Stimulated activated CD8-positive, alpha-beta memory T cell treated with anti-CD3 and anti-CD28 coated beads, Interleukin-15, amount 100 ng/mL, for 24 hours (primary cell): ENCODE measurements at places on chromosomes 7 and 10.
A peak's percentile ranks its signal among the peaks of the same experiment; 100 is the strongest.

GRCh38 chr10:117896517-117896916, 150.2 kb downstream of the RAB11FIP2 start:
- DNase-seq: no peak

- DNase-seq: no peak
These were observed 172.6 kb upstream of the VIPR2 start for GRCh38 chr7:159317294-159317693.

DNA sequence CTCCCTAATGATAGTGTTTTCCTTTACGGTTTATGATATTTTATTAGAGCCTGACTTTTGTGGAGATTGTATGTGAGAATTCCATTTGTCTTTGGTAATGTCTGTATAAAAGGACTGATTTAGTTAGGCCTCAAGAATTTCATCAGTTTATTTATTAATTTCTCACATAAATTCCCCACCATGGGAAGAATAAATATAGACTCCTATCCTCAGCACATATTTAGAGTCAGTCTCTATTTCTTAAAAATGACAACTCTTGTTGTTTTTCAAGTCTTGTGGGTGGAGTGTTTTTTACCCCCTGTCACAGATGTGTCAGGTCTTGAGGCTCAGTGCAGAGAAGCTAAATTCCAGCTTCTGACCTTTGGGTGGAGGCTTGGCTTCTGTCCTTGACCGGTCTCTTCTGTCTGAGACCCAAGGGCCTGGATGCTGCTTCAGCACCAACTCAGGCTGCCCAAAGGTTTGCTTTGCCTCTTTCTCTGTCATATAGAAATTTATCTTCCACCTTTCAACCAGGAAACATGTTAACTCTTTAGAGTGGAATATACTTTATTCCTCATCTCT, 117.3 kb upstream of the INHBA start:
- no peak for DNase-seq

DNA sequence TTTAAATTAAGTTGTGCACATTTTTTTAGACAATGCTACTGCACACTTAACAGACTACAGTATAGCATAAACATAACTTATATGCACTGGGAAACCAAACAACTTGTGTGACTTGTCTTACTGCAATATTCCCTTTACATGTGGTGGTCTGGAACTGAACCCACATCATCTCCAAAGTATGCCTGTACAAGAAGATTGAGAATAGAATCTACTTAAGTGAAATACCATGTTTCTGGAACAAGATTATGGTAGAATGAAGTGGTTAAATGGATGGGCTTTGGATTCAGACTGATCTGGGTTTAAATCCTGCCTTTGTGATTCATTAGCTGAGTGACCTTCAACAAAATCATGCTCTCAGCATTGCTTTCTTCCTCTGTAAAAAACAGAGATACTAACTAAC, 30.7 kb downstream of the CUL2 start:
- DNase-seq: no peak

- DNase-seq: no peak
These were observed 32.1 kb upstream of the PSMG3 start for GRCh38 chr7:1601956-1602355.

DNA sequence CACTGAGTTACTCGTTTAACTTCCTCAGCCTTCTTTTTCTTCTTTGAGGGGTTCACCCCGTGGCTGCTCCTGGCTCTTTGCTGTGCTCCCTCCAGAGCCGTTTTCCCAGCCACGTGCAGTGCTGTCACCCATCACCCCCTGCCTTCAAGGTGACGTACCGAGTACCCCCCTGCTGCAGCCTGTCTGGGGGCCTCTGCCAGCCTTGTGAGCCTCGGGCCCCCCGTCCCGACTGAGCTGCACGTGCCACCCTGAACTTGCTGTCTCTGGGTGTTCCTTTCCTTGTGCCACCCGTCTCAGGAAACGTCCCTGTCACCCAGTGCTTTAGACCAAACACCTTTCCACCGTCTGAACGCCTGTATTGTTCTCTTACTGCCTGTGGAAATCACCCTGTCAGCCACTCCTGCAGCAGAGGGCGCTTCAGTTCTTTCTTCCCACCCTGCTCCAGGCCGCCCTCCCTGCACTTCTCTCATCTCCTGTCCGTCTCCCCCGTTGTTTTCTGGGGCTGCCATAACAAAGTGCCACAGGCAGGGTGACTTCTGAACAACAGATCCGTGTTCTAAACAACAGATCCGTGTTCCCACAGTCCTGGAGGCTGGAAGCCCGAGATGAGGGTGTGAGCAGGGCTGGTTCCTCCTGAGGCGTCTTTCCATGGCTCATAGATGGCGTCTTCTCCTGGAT, 44.6 kb downstream of the WDR37 start:
- DNase-seq: no peak

DNA sequence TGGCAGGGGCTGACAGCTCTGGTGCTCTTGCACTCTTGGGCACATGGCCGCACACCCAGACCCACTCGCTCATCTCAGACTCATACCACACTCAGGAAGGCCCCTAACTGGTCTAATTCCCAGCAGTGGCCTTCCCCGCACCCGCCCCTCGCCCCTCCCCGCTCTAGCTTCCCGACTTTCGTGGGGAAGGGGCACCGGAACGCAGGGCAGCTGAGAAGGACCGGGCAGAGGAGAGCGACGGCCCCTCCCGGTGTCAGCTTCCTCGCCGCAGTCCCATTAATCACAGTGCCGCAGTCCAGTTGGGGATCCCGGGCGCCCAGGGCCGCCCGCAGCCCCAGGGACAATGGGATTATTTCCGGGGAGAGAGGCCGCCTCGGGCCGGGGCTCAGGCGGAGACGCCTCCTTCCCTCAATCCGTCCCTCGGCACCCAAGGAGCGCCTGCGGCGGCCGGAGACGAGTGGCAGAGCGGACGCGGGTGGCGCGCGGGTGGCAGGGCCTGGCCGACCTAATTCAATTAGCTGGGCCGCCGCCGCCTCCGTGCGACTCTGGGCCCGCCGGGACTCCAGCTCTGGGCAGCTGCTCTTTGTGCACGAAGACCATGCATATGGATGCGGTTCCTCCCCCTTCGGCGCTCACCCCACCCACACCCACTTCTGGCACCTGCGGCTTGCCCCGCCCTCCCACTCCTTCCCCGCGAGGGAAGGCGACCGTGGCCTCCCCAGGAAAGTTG, 7.8 kb upstream of the TLX1 start:
- no peak for DNase-seq

GRCh38 chr7:23531050-23531793, 559 bp downstream of the TRA2A start:
- peak; percentile 26 for DNase-seq

- DNase-seq: no peak
These were observed 154.6 kb upstream of the TARP start for GRCh38 chr7:38428041-38428440.

GRCh38 chr10:92662848-92663247, 26.9 kb upstream of the HHEX start:
- no peak for DNase-seq

DNA sequence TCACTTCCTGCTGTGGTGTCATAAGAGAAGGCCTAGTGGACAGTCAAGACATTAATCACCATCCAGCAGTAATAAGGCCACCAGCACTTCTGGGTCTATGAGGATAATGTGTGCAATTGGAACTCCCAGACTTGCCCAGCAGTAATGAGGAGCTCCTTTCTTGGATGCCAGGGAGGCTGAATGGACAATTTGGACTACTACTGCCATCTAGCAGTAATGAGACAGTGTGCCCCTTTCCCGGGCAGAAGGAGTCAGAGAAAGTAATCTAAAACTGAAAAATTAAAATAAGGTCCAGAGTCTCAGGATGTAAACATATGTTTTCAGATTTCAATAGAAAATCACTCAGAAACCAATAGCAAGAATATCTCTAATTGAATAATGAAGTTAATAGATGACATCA, 400.4 kb downstream of the CDC14C start:
- DNase-seq: no peak

DNA sequence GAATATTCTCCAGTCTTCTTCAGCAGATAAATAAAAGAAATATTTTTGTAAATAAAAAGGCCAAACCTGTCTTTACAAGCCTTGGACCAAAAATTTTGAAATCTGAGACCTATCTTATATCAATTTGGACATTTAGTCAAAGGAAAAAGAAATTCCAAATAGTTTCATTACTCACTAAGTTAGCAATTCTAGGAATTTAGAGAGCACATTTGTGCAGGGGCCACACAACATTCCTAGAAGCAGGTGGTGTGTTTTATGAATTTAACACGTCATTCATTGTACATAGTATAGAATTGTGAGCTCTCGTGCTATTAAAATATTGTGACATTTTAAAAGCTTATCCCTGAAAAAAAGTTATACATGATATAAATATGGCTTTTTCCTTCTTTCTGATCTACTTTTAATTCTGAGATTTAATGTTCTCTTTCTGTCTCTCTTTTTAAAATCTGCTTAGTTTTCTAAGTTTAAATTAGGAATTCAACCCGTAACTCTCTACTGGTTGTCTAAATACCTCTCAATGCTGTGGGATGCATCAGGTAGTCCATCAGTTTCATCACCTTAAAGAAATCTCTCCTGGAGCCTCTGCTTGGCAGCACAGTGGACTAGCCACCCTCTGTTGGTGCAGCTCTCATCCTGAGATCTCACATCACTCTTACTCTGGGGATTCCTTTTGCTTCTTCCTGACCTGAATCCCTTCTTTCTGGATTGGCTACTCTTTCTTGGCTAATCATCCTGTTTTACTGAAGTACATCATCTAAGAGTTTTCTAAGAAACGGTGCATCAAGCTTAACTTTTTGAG, 124.5 kb downstream of the SEMA3E start:
- no peak for DNase-seq

DNA sequence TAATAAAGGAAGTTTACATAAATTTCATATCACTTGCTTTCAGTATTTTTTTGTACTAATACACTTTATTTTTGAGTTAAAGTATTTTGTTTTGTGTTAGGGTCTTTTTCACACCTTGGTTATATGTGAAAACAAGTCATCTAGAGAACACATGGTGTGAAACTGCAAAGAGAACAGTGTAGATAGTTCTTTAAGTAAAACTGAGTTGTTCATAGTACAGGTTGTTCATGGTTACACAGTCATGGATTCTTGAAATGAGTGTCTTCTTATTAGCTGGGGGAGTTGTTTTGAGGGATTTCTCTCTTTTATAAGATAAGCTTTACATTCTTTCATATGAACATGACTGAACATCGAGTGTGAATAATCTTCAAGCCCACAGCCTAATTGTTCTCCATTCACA, 244.2 kb downstream of the THSD7A start:
- no peak for DNase-seq

GRCh38 chr7:55309040-55309991, 55.8 kb upstream of the LANCL2 start:
- DNase-seq: peak; percentile 25

- no peak for DNase-seq
These were observed 263.5 kb downstream of the ZEB1 start for GRCh38 chr10:31582365-31583052.

- no peak for DNase-seq
These were observed 1239.3 kb downstream of the TYW1 start for GRCh38 chr7:68235937-68236336.

DNA sequence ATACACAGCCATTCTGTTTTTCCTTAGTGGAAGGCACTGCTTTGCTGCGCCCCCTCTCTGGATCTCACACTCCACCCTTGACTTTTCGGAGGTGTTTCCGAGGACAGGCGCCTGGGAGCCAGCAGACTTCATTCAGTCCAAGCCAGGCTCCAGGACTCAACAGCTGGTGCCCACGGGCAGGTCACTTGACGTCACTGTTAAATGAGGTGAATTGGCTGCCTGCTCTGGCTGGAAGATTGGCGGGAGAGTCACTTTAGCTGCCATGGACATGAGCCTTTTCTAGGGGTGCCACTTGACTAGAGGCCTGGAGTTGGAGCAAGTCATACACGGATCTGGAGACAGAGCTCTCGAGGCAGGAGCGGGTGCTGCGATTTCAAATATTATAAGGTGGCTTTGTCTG, 3.2 kb downstream of the HTRA1 start:
- no peak for DNase-seq

- no peak for DNase-seq
These were observed 117.5 kb upstream of the HGF start for GRCh38 chr7:81887098-81888090.

- no peak for DNase-seq
These were observed 440 bp downstream of the JAKMIP3 start for GRCh38 chr10:132066186-132066585.

GRCh38 chr7:65441010-65441409, 67.4 kb downstream of the ZNF92 start:
- no peak for DNase-seq

DNA sequence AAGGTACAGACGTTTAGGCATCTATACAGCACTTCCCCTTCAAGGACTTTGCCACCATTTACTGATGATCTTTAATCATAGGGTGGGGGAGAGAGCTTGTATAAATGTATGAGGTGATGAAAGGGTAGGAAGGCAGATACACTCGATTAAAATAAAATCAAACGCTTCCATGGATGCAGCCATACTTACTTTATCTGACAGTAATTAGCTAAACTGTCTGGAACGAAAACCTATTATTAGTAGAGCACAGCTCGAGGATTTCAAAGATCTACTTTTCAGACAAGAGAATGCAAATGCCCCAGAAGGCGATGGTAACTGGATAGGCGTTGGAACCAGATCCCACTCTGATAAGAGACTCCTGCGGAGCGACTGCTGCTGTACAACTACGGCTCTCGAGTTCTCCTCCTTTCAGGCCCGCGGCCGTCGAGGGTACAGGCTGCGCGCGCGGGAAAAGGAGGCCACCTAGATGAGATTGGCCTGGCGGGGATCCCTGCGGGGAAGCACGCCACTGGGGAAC, 3.1 kb upstream of the NKX2-3 start:
- no peak for DNase-seq

DNA sequence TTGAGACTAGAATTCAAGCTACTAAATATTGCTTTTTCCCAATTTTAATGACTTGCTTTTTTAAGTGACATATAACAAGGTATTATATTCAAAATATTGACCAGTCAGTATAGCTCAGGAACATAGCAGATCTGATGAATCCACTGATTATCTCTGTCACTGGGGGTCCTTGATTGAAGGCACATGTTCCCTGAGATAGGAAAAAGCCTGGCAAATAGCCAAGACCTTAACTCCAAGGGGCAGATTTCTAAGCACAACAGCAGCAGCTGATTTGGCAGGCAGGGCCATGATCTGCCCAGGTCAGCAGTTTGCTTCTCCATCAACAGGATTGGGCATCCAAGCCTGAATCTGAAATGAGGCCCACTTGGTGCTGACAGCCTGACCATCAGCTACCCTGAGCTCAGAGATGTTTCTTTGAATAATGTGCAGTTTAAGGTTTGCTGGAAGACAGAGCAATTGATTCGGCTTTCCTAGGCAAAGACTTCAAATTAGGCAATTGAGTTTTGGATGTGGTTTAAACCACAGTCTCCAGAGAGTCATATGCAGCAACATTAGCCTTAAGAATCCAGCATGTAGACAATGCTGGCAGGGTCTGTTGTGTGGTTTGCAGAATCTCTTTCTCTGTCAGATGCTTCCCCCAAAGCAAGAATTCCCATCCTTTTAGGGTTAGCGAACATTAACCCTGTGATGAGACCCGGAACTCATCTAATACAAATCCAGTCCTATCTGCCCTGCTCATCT, 352.6 kb downstream of the ADRA2A start:
- no peak for DNase-seq

DNA sequence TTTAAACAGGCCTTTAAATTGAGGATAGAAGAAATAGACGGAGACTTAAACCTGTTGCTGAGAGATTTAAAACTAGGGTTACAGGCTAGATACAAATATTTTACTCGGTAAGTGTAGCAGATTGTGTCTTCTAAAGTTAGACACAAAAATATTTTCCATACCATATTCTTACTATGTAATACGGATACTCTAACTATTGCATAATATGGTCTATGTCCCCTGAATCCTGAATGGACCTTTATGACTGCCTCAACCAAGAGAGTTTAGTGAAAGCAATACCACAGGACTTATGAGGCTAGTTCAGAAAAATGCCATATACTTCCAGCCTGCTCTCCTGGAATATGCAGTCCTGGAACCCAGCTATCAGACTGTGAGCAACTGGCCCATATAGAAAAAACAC, 13.4 kb upstream of the TES start:
- DNase-seq: no peak
